Kidney (tissue), 22 donors: ENCODE measurements at places on chromosomes 5 and 9. TPM values are rescaled to one million over a fixed set of nuclear protein-coding genes. Genes with fewer than 3 reads are reported as not detected.

TMC1 gene
- 1.2 TPM for polyA plus RNA-seq

ATOX1 gene
- 611 TPM for polyA plus RNA-seq

LCN1 gene
- not detected for polyA plus RNA-seq

- DNase-seq, result no peak
These were observed 335.8 kb upstream of the PUM3 start for GRCh38 chr9:3179711-3180110.

DNA sequence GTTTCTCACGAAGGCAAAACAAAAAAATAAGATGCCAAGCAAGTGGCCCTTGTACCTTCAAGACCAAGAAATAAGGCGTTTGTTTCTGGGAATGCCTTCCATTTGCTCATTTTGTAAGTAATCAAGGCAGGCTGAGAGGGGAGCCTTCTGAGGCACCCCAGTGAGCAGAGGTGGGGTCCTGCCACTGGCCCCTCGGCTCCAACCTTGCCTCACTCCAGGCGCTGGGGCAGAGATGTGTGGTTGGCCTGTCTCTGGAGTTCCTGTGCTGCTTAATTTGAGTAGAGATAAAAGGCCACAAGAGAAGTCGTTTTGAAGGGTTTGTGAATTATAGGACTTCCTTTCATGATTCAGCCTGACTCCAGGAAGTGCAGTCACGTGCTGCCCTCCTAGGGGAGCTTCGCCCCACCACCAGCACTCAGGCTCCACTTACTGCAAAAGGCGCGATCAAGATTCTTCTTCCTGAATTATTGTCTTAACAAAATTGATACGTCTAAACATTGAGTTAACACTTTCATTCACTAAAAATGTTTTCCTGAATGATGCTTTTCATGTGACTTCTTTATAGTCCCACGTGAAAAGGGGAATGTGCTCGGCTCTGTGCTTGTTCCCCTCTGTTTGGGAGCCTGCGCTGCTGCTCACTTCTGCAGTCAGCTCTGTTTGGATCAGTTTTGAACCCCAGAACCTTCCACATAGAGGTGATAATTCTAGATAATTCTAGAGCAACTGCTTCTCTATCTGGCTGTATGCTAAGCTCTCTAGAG, 13.7 kb downstream of the SYK start:
- peak; percentile 79 for DNase-seq

DNA sequence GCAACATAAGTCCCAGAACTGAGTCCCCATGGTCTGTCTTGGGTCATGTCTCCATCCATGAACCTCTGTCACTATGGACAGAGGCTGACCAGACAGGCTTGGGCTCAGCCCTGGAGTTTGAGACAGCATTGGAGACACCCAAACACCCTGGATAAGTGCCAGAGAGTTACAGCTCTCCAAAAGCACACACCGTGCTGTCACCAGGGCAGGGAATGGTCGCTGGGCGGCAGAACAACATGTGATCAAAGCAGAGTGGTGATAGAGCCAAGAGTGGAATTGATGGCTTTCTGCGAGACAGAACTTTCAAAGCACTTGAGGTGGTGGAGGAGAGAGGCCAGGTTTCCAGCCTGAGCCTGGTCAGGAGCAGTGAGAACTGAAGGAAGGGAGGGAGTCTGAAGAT, 50.1 kb downstream of the DRD1 start:
- no peak for DNase-seq

DNA sequence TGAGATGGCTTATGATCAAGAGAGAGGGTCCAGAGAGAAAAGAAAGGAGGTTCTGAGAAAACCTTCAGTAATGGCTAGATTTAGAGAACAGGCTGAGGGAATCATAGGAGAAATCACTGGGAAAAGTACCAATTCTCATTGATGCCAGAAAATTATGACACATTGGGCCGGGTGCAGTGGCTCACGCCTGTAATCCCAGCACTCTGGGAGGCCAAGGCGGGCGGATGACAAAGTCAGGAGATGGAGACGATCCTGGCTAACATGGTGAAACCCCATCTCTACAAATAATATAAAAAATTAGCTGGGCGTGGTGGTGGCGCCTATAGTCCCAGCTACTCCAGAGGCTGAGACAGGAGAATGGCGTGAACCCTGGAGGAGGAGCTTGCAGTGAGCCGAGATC, 29.5 kb upstream of the PLIN2 start:
- DNase-seq, result no peak

DNA sequence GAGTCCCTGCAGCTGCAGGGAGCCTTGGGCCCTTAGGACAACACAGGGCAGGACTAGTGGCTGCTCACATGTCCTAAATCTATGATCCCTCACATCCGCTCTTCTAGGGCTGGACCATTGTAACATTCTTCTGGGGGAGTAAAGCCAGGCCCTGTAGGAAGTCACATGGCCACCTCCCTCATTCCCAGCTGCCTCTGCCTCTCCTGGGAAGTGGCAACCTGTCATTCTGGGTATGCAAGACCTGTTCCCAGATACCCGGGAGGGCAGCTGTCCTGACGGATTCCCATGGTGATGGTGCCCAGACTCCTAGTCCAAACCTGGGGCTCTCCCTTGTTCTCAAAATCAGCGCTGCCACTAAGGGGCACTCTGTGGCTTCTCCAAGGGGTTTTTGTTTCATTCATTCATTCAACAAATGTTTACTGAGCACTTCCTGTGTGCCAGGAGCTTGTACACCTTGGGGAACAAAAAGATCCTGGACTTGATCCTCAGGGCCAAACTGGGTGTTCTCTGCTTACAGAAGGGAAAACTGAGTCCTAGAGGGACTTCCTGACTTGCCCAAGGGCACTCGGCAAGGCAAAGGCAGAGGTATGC, 85.6 kb downstream of the PSD2 start:
- no peak for DNase-seq

- DNase-seq, result no peak
These were observed 99.3 kb upstream of the NIPBL start for GRCh38 chr5:36777105-36777757.

- DNase-seq, result no peak
These were observed 104.1 kb downstream of the TSSK1B start for GRCh38 chr5:113330533-113331208.

- DNase-seq, result no peak
These were observed 382.8 kb upstream of the IRX1 start for GRCh38 chr5:3212869-3213268.
